Esophagus mucosa (tissue), 1 donor: ENCODE measurements at places on chromosomes 16 and 17.

DNA sequence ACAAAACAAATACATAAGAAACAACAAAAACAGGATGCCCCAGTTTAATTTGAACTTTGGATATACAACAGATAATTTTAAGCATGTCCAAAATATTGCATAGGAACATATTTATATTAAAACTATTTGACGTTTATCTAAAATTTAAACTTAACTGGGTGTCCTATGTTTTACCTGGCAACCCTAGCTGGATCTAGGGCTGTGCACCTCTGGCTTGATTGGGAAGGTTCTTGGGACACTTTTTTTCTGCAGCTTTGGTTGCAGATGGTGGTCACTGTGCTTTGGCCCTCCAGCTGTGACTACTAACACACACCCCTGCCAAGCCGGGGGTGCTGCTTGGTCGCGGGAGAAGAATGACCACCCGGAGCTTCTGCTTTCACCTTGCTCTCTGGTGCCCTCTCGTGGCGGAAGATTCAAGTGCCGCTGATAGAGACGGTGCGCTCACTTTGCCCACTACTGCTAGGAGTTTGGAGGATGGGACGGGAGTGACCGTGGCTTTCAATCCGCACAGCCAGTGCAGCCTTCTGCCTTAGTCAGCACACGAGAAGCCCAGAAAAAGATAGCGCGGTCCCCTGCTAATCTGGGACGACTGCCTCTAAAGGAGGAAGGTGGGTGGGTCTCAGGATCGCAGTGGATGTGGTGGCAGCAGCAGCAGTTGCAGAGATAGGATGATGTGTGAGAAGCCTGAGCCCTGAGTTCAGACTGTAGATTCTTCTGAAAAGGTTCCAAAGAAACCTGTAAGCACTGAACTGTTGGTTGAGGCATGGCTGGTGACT, 6.7 kb downstream of the SPACA3 start:
- ATAC-seq, result peak; percentile 57

DNA sequence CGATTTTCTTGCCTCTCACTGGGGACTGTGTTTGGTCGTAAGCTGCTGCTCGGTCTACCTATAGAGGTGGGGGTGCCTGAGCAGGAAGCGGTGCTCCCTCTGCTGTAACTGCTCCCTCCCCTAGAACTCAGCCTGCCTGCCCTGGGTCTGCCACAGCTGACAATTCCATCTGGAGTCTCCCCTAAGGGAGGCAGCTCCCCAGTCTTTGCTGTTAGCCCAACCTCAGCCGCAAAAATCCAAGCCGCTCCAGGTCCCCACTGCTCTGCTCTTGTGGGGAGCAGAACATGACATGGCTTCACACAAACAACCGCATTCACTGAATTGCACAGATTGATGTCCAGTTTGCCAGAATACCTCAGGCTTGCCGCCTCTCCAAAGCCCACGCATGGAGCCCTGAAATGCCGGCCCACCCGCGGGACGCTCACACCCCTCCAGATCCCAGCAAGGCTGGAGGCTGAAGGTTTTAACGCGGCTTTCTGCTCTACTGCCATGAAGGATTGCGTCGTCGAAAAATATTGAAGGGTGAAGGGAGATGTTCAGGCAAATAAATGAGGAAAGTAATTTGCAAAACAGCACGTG, 221.5 kb upstream of the FOXF1 start:
- no peak for ATAC-seq

GRCh38 chr16:27311897-27312303, 1.9 kb upstream of the IL4R start:
- ATAC-seq, result no peak

GRCh38 chr16:52592778-52593177, 45.8 kb upstream of the TOX3 start:
- ATAC-seq, result no peak
